ENCODE measurements at places on chromosomes 11 and 22.

GRCh38 chr11:133787379-133788141 lies 57.8 kb downstream of the SPATA19 start:
- no peak for DNase-seq

DNA sequence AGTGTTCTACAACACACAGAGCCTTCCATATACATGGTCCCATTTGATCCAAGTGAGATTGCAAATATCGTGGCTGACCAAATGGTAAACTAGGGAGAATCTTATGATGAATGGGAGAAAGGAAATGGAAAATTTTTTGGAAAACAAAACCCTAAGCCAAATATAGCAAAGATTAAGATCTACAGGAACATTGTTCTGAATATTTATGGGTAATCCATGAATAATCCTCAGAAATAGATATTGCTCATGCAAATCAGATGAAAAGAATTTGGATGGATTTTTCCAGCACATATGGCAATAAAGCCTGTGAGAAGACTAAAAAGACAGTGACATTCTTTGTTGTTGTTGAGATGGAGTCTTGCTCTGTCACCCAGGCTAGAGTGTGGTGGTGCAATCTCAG lies 21.7 kb upstream of the PRDM10 start:
- no peak for DNase-seq

- no peak for DNase-seq
Observed at GRCh38 chr11:6480299-6480914, 724 bp downstream of the ARFIP2 start.

GRCh38 chr11:67463680-67464410 lies 5.2 kb downstream of the TMEM134 start:
- DNase-seq = peak; percentile 30

- DNase-seq = no peak
Observed at GRCh38 chr11:45458269-45458668, 172.1 kb upstream of the SYT13 start.

GRCh38 chr11:110377434-110377833 lies 52.3 kb upstream of the FDX1 start:
- no peak for DNase-seq

DNA sequence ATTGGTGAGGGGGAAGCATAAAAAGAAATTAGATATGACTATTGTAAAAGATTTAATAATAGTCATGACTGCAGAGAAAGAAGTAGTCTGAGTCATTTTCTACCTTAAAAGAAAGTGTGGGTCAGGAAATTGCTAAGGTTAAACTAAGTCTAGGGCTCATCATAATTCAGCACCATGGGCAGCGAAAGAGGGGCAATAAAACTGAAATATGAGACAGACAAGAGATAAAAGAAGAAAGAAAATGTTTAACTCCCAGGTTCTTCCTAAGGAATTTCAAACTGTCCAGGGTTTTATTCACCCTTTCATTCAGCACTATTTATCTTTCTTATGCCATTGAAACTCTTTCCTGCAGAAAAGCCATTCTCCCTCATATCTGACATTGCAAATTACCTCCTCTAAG lies 114.4 kb upstream of the API5 start:
- no peak for DNase-seq

- no peak for DNase-seq
Observed at GRCh38 chr11:115193914-115194801, 310.1 kb downstream of the CADM1 start.

- DNase-seq = no peak
Observed at GRCh38 chr22:37047006-37047405, 4.5 kb upstream of the KCTD17 start.

DNA sequence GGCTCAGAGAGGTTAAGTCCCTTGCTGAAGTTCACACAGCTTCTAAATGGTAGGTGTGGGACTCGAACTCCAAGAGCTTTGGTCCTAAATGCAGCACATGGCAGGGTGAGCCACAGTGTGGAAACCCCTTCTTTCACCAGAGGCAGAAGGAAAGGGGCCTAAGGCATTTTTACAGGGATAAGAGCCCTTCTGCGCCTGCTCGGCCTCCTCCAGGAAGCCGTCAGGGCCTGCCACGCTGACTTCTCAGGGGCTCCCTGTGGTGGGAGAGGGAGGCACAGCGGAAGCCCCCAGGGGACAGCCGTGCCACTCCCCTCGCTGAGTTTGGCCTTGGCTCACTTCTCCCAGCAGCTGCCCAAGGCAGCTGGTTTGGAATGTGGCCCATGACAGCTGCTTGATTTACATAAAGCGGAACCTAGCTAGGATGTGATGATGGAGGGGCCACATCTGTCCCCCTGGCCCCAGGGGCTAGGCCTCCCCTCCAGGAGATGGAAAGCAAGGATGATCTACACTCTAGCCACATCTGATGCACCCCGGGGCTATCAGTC lies 35.4 kb downstream of the CD82 start:
- DNase-seq = no peak

GRCh38 chr11:86101941-86102407 lies 33.1 kb upstream of the PICALM start:
- no peak for DNase-seq

DNA sequence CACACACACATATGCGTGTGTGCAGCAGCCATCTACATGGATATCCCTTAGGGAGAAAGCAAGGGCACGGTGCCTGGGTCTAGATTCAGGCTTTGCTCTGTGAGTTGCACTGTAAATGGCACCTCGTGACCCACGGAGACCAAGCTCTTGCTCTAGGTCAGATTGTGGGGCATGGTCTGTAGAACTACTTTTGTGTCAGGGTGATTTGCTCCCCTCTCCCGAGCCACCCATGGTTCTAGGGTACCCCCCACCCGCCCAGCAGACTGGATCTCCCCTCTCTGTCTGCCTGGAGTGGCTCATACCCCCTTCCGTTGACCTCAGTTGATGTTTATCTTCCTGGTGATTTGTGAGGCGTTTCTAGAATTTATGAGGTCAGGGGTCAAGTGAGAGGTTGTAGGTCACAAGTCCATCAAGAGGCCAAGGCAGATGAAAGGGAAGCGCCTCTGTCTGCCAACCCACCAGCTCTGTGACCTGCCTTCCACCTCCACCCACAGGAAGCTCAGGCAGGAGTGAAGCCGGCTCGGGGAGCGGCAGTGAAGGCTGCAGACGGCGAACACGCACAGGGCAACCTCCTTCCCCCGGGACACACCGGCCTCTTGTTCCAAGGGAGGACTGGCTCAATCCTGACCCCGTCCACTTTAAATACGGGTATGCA lies 76.2 kb upstream of the TTLL12 start:
- DNase-seq = no peak
